ENCODE measurements at places on chromosomes 6 and 20.

DNA sequence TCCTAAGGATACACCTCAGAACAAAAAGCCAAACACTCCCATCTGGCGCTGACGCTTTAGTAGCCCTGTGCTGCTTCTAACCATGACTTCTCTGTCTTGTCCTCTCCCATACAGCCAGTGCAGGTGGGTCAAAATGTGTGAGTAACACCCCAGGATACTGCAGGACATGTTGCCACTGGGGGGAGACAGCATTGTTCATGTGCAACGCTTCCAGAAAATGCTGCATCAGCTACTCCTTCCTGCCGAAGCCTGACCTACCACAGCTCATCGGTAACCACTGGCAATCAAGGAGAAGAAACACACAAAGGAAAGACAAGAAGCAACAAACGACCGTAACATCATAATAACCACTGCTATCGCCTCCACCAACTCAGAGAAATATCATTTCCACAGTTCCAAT, 1.4 kb downstream of the DEFB132 start:
- DNase-seq = no peak

DNA sequence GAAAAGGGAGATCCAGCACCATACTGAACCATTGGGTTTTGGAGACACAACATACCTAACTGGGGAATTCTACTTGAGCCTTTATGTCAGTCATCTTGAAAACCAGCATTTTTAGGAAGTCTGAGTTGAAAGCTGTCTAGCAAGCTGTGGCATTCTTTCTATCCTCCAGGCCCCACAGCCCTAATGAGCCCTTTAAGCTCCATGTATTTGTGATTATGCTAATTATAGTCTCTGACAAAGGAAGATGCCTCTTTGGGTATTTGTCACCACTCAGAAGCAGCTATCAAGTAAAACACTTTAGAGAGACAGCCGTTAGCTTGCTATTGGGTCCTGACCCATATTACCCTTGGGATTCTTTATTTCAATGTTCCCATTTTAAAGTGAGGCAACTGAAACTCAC, 159.5 kb upstream of the MANEA start:
- DNase-seq = no peak

DNA sequence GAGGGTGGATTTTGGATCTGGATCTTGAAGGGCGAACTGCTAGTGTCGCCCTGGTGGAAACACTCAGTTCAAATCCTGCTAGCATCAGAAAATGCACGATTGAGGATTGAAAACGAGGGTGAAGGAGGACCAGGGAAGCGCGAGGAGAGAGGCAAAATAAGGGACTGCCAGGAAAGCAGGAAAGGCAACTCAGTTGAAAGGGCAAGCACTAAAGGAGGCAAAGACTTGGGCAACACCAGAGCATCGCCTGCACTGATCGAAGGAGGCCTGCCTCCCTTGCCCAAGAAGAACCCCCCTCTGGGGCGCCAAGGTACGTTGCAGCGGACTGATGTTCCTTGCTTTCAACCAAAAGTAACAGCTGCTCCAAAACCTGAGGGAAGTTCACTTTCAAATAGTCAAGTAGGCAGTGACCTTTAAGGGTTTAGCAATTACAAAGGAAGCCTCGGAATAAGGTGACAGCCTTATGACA, 308 bp upstream of the COL21A1 start:
- no peak for DNase-seq

DNA sequence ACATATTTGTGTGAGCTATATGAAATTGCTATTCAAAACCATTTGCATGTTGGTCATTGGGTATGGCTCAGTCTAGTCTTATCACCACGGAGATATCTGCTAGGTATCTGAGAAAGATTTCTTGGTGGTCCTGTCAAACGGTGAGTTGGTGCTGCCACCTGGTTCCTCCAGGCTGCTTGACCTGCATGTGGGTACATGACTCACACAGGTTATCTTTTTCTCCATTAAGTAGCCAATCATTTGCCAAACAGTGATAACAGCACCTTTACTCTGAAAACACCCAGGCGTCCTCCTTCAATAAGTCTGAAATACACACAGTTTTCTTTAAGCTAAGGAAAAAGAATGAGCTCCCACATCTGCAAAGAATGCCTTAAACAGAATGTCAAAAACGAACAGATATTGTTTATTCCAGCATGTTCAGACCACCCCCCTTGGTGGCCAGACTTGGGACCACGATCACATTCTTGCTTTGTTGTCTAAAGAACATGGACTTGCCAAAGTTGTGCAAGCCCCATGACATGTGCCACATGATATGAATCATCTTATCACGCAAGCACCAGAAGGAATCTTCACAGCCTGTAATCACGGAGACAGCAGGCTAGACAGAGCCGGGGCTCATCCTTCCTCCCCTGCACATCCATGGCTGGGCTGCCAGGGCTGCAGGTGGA, 200.7 kb upstream of the THBS2 start:
- no peak for DNase-seq

DNA sequence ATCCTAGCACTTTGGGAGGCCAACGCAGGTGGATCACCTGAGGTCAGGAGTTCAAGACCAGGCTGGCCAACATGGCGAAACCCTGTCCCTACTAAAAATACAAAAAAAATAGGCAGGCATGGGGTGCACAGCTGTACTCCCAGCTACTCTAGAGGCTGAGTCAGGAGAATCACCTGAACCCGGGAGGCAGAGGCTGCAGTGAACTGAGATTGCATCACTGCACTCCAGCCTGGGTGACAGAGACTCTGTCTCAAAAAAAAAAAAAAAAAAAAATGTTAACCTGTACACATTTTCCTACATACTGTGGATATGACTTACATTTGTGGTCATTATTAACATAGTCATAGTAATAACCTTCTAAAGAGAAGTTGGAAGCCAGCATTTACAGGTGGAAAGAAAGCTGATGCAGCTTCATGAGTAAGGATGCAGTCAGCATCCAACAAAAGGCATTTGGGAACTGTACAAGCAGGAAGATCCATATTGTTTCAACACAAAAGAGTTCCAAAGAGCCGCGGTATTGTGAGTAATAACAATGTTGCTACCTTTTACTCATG, 186.2 kb downstream of the GPX5 start:
- no peak for DNase-seq

- no peak for DNase-seq
Measured at GRCh38 chr6:34574647-34575293, 18.6 kb upstream of the SPDEF start.

- no peak for DNase-seq
Measured at GRCh38 chr20:58583586-58583985, 67.5 kb upstream of the STX16 start.

DNA sequence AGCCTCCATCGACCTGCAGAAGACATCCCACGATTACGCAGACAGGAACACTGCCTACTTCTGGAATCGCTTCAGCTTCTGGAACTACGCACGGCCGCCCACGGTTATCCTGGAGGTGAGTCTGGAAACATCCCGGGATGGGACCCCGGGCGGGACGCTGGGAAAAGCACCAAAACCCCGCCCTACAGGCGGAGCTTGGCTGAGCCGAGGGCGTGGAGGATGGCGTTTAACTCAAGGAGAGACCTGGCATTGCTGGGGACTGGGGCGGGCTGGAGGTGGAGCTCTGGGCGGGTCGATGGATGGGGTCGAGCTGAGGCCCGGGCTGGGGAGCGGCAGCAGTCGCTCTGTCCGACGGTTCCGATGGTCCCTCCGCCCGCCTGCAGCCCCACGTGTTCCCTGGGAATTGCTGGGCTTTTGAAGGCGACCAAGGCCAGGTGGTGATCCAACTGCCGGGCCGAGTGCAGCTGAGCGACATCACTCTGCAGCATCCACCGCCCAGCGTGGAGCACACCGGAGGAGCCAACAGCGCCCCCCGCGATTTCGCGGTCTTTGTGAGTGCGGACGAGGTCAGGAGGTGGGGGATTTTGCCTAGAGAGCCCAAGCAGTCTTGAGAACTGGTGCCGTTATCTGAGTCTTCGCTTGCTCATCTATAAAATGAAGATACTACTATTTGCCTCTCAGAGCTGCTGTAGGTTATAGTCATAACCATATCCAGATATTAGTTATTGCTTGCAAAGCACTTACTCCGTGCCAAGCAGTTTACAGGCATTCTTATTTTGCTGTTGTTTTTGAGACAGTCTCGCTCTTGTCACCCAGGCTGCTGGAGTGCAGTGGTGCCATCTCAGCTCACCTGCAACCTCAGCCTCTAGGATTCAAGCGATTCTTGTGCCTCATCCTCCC, 3.8 kb downstream of the SPAG4 start:
- DNase-seq = peak; percentile 59

- no peak for DNase-seq
Measured at GRCh38 chr6:113634352-113635163, 222.6 kb upstream of the MARCKS start.

DNA sequence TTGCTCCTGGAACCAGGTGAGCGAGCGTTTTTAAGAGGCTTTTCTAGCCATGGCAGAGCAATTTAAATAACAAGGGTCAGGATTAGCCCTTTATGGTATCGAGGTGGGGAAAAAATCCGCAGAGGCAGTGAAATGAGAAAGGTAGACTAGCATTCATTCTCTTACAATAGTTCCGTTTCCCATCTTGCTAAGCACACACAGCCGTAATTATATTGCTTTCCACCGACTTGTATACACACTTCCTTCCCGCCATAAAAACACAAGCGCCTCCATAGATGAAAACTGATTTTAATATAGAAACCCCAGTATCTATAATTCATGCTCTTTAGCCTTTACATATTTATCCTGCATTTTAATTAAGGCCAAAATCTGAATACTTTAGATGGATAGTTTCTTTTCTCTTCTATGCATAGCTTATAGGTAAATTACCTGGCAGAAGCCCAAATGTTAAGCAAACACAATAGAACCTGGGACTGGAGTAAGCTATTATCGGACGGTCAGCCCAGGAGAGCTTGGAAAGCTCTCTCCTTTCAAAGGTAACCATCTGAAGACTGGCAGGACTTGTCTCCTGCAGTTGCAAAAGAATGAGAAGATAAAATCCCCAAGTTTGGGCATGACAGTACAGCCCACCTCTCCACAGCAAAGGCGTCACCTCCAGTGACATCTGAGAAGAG, 90.9 kb upstream of the MC3R start:
- DNase-seq = no peak

DNA sequence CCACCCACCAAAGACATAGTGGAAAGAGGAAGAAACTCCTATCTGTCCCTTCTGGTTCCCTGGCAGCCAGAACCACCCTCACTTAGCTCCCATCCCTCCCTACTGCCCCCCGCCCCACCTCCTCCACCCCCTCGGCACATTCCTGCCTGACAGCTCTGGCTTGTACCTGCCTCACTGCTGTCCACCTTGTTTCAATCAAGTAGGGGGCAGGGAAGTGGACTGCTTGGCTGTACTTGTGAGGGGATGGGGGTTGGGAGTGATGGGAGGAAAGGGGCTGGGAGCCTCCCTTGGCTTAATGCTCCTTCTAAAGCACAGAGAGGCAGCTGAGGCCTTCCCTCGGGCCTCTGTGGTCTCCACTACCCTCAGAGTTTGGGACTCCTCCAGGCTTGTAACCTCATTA, 22.1 kb upstream of the ZNF76 start:
- DNase-seq = no peak

DNA sequence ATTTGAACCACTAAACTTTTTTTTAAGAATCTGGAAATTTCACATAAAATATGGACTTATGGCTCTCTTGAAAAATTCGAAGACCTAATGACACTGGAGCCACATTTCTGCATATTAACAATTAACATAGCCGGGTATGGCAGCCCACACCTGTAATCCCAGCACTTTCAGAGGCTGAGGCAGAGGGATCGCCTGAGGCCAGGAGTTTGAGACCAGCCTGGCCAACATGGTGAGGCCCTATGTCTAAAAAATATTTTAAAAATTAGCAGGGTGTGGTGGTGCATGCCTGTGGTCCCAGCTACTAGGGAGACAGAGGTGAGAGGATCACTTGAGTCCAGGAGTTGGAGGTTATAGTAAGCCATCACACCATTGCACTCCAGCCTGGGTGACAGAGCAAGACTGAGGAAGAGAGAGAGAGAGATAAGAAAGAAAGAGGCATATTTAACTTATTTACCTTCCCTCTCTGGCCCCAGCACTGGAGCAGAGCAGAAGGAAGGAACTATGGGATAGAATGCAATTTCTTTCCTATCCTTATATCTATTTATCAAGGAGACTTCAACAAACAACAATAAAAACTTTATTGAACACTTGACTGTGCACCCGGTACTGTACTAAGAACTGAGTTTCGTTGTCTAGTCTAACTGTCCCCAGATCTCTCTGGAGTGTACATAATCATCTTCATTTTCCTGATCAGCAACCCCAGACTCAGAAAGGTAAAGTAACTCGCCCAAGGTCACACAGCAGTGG, 63.6 kb upstream of the EYA2 start:
- no peak for DNase-seq

- DNase-seq = no peak
Measured at GRCh38 chr6:108868647-108869046, 20.4 kb downstream of the ARMC2 start.

- DNase-seq = no peak
Measured at GRCh38 chr6:37897321-37897720, 77.8 kb downstream of the ZFAND3 start.

DNA sequence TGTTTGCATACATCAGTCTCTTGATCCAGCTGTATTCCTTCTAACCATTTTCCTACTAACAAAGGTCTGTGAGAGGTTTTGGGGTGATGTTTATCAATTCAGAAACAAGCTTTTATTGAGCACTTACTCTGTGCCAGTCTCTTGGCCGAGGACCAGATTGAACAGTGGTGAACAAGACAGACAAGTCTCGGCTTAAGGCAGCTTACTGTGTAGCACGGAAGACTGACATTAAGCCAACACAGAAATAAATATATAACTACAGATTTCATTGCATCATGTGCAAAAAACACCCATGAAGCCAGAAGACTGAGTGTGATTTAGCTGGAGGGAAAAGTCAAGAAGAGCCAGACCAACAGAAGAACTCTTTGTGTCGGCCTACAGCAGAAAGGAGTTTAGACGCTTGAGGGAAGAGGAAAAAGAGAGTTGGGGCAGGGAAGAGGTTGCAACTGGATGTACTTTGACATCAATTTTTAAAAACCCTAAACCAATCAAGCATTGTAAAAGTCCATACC, 549.6 kb upstream of the CITED2 start:
- no peak for DNase-seq

DNA sequence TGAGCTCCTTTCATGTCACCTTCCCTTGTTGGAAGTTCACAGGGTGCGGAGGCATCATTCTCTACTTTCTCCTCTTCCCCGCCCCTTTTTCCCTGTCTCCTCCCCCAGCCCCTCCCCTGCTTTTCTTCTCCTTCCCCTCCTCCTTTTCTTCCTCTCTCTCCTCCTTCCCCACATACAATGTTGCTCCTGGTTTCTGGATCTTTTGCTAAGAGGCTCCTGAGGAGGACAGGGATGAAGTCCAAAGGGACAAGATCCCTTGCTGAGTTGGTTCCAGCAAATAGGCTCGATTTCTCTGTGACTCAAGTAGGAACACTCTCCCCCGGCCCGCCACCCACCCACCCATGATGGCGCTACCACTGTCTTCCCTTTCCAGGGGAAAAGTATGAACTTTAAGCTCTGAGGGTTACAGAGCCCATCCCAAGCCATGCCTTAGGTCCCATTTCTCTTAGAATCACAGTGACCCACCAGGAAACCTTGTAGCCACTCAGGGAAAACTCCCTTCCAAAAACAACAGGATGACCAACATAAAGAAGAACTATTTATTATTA, 852 bp upstream of the TFEB start:
- no peak for DNase-seq

- no peak for DNase-seq
Measured at GRCh38 chr6:126307849-126308248, 32.1 kb upstream of the CENPW start.

GRCh38 chr6:134187751-134188150, 130.2 kb downstream of the SGK1 start:
- no peak for DNase-seq

- DNase-seq = no peak
Measured at GRCh38 chr6:170200458-170200891, 90.4 kb downstream of the DLL1 start.

Measured in stimulated activated CD8-positive, alpha-beta memory T cell treated with anti-CD3 and anti-CD28 coated beads, Interleukin-2, amount 100 ng/mL, for 1 hour (primary cell).